ENCODE measurements at places on chromosomes 7 and 10. TPM values are rescaled to one million over a fixed set of nuclear protein-coding genes. Genes with fewer than 3 reads are reported as not detected.

WEE2 gene
- total RNA-seq: not detected

ZNF467 gene
- total RNA-seq: 0.93 TPM

ST8SIA6 gene
- not detected for total RNA-seq

NAT16 gene
- total RNA-seq: not detected

LRRC18 gene
- not detected for total RNA-seq

ITIH2 gene
- total RNA-seq: not detected

SPDYE9 gene
- not detected for total RNA-seq

MRC1 gene
- total RNA-seq: not detected

GNAI1 gene
- 2.4 TPM for total RNA-seq

PPRC1 gene
- total RNA-seq: 54.6 TPM

EVX1 gene
- total RNA-seq: not detected

PRKAR2B gene
- total RNA-seq: 1.5 TPM

FAM25C gene
- total RNA-seq: not detected

PON1 gene
- not detected for total RNA-seq

HOXA1 gene
- total RNA-seq: 0.30 TPM

TAS2R16 gene
- not detected for total RNA-seq

HMX3 gene
- total RNA-seq: not detected

CALML5 gene
- not detected for total RNA-seq

ANKRD30A gene
- not detected for total RNA-seq

ICA1 gene
- total RNA-seq: 0.94 TPM

TMEM140 gene
- 8.1 TPM for total RNA-seq

KAZALD1 gene
- 0.52 TPM for total RNA-seq

TLL2 gene
- total RNA-seq: not detected

NODAL gene
- total RNA-seq: not detected

RBP4 gene
- not detected for total RNA-seq

MPP7 gene
- 25.4 TPM for total RNA-seq

ZNF804B gene
- total RNA-seq: not detected

PKD2L1 gene
- not detected for total RNA-seq

C10orf62 gene
- not detected for total RNA-seq

TMEM236 gene
- total RNA-seq: not detected

NCF1 gene
- total RNA-seq: 0.50 TPM

TAS2R5 gene
- total RNA-seq: 0.95 TPM

METTL27 gene
- 1.7 TPM for total RNA-seq

FUOM gene
- total RNA-seq: 29.9 TPM

ERVW-1 gene
- total RNA-seq: not detected

FKBP6 gene
- total RNA-seq: not detected

TRPV5 gene
- not detected for total RNA-seq

PNLIPRP2 gene
- total RNA-seq: not detected

EIF5AL1 gene
- total RNA-seq: 2.6 TPM

VAX1 gene
- not detected for total RNA-seq
